Epithelial cell of proximal tubule (primary cell): ENCODE measurements at places on chromosomes 13 and 19.

DNA sequence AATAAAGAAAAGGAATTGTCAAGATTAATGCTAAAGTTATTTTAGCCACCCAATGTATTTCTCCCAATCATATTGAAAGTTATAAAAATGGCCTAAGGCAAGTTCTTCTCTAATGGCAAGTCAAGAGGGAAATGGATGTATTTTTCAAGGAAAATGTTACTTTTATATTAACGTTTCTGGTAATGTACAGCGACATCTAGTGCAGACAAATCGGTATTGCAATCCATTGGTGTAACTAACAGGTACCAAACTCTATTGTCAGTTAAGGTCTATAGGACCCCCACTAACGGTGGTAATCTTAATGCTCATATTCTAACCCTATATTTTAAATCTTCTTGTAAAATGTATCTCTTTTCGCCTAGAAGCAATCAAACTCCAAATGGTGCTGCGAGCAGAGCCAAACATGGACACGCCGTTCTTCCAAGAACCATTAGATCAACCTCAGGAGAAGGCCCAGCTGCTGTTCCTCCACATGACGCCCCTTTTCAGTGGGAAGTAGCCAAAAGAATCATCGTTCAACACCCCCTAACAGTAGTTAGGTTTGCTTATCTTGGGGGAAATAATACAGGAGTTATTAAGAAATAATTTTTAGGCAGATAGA, 98.5 kb upstream of the PABPC3 start:
- no peak for DNase-seq

- DNase-seq, result no peak
Observed at GRCh38 chr19:7063339-7063738, 4.9 kb upstream of the MBD3L3 start.

DNA sequence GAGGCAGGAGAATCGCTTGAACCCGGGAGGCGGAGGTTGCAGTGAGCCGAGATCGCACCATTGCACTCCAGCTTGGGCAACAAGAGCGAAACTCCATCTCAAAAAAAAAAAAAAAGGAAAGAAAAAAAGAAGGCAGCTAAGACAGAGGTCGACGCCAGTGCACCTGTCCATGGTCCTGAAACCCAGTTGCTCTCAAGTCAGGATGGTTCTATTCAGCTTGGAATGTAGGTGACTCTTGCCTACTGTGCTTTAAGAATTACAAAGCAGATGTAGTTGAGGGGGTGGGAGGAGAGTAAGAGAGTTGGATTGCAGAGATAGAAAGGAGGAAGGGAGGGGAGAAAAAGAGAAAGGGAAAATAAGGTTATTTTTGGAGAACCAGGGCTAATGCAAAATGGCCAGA, 18.7 kb downstream of the CACNG7 start:
- DNase-seq, result no peak

DNA sequence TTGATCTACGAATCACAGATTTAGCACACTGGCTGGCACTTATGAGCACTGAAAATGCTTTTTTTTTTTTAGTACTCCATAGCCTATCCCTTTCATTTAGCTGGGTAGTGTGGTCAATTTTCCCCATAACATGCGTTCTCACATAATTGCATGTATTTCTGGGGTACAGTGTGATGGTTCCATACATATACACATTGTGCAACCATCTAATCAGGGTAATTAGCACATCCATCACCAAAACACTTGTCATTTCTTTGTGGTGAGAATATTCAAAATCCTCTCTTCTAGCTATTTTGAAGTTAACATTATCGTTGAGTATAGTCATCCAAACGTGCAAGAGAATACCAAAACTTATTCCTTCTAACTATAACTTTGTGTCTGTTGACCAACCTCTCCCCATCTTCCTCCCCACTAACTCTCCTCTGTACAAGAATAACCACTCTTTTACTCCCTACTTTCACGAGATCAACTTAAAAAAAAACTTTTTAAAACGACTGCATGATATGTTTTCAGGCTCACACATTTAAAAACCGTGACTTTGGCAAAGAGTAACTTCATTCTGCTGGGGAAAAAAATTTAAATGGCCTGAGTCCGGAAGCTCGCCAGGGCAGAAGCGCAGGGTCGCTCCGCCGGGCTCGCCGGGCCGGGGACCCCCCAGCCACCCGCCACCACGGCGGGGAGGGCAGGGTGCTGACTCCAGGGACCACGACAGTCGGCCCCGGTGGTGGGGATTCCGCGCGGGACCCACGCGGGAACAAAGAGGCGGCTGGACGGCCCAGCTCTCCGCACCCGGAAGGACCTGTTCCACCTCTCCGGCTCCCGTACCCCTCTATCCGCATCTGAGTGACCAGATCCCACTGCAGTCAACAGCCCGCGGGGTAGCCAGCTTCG, 868 bp upstream of the UBAC2 start:
- DNase-seq, result no peak

GRCh38 chr13:97875218-97875617, 78.3 kb upstream of the IPO5 start:
- DNase-seq, result no peak

DNA sequence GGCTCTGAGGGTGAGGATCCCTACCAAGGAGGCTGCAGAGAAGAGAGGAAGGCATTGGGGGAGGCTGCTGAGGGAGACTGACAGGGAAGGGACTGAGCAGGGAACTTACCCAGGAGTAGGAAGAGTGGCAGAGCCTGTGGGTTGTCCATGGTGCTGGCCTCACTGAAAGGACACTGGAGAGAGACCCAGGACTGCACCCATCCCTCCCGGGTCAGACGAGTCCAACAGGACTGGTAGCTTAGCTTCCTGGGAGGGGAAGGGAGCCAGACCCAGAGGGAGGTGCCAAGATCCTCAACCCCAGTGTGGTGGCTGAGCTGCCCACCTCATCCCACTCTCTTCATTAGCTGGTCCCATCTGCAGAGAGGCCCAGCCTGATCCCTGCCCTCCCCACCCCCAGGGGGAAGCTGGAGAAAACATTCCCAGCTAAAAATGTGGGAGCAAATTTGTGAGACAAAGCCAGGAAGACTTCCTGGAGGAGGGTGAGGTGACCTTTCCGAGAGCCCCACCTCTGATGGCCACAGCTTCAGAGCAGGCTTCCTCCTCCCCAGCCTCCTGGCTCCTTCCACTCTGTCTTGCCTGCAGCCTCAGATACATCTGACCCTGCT, at the start of gene VSIG10L:
TSS of gene VSIG10L (minus strand) at position 164 of the 605 bp plus-strand sequence. CDS start at position 149, 15 bp downstream.
- no peak for DNase-seq
